ENCODE measurements at places on chromosomes 11 and 22.

DNA sequence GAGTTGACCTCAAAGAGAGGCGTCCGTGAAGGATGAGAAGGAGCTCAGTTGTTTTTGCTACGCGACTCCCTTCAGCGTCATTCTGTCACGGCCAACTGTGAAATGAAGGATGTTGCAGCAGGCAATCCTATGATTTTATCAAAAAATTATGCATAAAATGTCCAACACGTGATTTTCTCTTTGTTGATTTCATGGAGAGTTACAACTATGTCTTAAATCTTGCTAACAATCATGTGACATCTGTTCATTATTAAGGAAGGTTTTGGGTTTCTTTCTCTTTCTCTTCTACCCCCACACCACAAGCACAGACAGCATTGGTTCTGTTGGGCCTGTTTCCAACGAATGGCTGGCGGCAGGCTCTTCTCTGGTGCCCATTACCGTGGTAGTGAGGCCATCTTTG lies 3.7 kb downstream of the KRTAP5-4 start:
- no peaks in the 10 kb centered on the region for H3K36me3 ChIP-seq
- H3K4me1 ChIP-seq, result no peaks in the 10 kb centered on the region
- no peak for DNase-seq
- peaks cover 38% of the 10 kb centered on the region for H3K27me3 ChIP-seq
- H3K4me3 ChIP-seq, result no peak overlapping the region

DNA sequence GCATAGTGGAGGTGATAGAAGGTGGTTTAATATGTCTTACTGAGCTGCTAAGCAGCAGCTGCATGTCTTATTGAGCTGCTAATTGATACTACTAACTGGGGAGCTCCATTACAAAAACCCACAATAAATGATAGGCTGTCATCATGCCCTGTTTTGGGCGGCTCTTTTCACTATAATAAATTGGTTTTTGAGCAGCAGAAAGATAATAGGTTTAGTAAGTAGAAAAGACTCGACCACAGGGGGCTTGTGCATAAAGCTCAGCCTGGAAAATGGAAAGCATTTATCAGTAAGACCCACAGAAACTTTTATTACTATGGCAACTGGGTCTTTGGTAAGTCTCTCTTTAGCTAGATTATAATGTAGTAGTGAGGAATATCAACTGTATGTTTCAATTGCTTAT lies 117.6 kb downstream of the LDLRAD3 start:
- H3K27ac ChIP-seq, result no peak overlapping the region
- H3K36me3 ChIP-seq, result no peaks in the 10 kb centered on the region
- no peak for DNase-seq
- no peaks in the 10 kb centered on the region for H3K27me3 ChIP-seq
- no peak overlapping the region for H3K4me3 ChIP-seq

- no peak overlapping the region for H3K27ac ChIP-seq
- DNase-seq, result peak; percentile 85
- peak overlapping the region; percentile 22 for H3K4me3 ChIP-seq
- peaks cover 70% of the 10 kb centered on the region for H3K4me1 ChIP-seq
- H3K36me3 ChIP-seq, result peaks cover 52% of the 10 kb centered on the region
- H3K27me3 ChIP-seq, result no peaks in the 10 kb centered on the region
These were observed 6.5 kb downstream of the PIM3 start for GRCh38 chr22:49966774-49967705.

- no peak overlapping the region for H3K27ac ChIP-seq
- no peak for DNase-seq
- H3K36me3 ChIP-seq, result peaks cover 2% of the 10 kb centered on the region
- no peak overlapping the region for H3K4me3 ChIP-seq
- H3K4me1 ChIP-seq, result peaks cover 2% of the 10 kb centered on the region
- peaks cover 7% of the 10 kb centered on the region for H3K27me3 ChIP-seq
These were observed 106.4 kb downstream of the EHF start for GRCh38 chr11:34727228-34727737.

DNA sequence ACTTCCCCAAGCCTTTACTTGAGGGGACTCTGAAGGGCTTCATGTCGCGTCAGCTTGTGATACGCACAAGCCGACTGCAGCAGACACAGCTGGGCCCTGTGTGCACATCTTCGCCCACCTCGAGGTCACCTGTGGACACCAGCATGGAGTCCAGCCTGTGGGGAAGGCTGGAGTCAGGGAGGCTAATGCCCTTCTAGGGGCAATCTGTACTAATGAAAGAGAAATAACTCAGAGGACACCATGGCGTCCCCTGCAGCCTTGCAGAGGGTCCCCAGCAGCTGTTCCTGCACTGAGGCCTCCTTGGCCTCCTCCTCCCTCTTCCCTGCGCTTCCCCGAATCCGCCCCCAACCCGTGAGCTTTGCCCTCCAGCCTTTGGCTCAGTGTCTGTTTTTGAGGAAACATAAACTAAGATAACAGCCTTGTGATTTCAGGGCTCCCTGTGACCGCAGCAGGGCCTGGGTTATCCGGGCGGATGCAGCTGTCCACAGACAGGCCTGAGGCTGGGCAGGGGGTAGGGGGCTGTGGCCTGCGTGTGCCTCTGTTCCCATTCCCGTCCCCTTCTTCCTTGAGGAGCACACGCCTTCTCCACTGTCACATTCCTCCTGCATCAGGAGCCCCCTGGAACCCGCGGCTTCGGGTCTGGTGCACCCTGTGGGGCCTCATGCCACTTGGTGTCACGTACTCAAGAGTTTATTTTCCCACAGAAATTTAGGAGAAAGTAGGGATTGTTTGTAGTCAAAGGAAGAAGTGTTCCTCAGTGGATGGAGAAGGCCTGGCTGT lies 25.0 kb downstream of the KRTAP5-5 start:
- H3K36me3 ChIP-seq, result no peaks in the 10 kb centered on the region
- no peak overlapping the region for H3K4me3 ChIP-seq
- DNase-seq, result peak; percentile 19
- H3K27ac ChIP-seq, result no peak overlapping the region
- peaks cover 39% of the 10 kb centered on the region for H3K27me3 ChIP-seq

- peaks cover 3% of the 10 kb centered on the region for H3K36me3 ChIP-seq
- H3K4me3 ChIP-seq, result no peak overlapping the region
- no peak overlapping the region for H3K27ac ChIP-seq
- DNase-seq, result no peak
- no peaks in the 10 kb centered on the region for H3K27me3 ChIP-seq
These were observed 7.6 kb upstream of the TRMU start for GRCh38 chr22:46327691-46328465.

GRCh38 chr11:122441666-122442035 lies 213.9 kb upstream of the UBASH3B start:
- H3K4me1 ChIP-seq, result peaks cover 2% of the 10 kb centered on the region
- H3K4me3 ChIP-seq, result no peak overlapping the region
- no peaks in the 10 kb centered on the region for H3K36me3 ChIP-seq
- no peak overlapping the region for H3K27ac ChIP-seq
- H3K27me3 ChIP-seq, result peaks cover 41% of the 10 kb centered on the region

Measured in mesenchymal stem cell (in vitro differentiated cells and primary cell).